ENCODE measurements at places on chromosomes 4 and X.

DNA sequence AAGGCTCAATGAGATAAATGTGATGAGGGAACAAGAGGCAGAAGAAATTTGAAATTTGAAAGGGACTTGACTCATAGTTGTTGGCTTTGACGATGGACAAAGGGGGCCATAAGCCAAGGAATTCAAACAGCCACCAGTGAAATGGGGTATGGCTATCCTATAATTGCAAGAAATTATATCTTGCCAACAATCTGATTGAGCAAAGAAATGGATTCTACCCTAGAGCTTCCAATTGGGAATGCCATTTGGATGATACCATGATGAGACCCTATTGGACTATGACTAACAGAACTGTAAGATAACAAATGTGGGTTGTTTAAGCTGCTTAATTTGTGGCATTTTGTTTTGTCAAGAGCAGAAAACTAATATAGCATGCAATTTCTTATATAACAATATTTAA, 270.1 kb upstream of the ARSJ start:
- no peak for DNase-seq

- DNase-seq, result no peak
Observed at GRCh38 chrX:140065961-140066662, 100.8 kb upstream of the CXorf66 start.

- DNase-seq, result no peak
Observed at GRCh38 chr4:754221-755120, 48.8 kb downstream of the PCGF3 start.

DNA sequence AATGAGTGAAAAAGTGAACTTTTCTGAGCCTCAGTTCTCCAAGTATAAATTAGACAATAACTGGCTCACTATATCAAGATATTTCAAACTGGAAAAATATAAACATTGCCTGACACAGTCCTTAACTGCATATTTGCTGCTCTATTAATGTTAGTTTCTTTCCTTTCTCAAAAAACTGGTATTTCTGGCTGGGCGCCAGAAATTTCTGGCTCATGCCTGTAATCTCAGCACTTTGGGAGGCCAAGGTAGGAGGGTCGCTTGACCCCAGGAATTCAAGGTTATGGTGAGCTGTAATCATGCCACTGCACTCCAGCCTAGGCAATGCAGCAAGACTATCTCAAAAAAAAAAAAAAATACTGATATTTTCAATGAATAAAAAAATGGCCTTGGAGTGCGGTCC, 227.0 kb downstream of the MAGEB17 start:
- no peak for DNase-seq

DNA sequence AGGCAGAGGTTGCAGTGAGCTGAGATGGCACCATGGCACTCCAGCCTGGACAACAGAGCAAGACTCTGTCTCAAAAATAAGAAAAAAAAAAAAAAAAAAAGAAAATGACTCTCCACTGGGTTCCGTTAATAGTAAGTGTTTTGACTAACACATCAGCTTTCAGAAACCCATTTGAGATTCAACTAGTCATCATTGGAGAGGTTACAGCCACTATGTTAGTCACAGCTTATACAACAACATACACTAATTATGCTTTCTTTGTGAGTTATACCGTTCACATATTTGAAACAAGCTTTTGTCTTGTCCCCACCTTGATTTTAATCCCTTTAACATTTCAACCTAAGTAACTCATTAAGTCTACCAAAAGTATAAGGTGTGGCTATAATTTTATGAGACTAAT, 48.2 kb downstream of the HADH start:
- DNase-seq, result no peak

- no peak for DNase-seq
Observed at GRCh38 chr4:25993395-25994185, 79.6 kb downstream of the SMIM20 start.

DNA sequence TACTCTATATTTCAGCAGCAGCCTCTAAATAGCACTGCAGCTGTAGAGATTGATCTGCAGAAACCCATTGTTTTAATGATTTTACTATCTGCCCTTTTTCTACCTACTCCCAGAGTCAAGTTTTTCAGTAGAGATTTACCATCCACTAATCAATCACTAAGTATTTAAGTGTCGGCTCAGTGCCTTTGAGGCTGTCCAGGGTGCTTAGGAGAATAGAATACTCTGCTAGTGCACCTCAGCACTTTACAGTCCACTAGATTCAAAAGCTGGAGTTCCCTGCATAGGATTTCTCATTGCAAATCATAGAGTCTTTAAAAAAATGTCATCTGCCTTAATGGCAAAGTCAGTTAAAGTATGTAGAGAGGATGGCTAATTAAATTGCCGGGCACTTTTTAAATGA, 29.6 kb upstream of the ANAPC4 start:
- DNase-seq, result no peak

DNA sequence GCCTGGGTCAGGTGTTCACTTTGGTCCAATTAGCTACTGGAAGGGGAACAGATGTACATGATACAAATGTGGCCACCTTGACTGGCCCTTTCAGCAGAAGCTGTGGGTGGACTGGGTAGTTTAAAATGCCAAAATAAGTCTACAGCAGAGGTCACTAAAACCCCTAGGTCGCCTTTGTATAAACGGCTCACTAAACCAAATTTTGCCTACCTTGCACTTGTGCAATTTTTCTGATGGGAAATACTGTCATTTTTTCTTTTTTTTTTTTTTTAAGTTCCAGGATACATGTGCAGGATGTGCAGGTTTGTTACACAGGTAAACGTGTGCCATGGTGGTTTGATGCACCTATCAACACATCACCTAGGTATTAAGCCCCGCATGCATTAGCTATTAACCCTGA, 109.8 kb downstream of the EGF start:
- DNase-seq, result no peak

DNA sequence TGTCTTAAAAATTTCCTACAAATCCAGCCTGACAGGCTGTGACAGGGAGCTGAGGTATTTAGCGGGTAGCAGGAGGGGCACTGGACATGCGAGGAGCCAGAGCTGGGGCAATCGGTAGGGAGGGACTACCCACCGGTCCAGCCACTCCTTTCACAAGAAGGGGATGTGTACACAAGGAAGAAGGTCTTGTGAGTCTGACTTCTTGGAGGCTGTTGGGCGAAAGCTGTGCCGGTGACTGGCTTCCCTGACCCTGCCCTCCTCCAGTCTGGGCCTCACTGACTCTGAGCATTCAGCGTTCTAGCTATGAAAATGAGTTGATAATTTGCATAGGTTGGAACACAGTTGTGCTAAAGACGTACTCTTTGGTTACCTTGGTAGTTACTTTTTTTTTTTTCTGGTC, 12.7 kb upstream of the CXCL8 start:
- DNase-seq, result no peak

- DNase-seq, result no peak
Observed at GRCh38 chr4:72073816-72074215, 42.0 kb downstream of the NPFFR2 start.

DNA sequence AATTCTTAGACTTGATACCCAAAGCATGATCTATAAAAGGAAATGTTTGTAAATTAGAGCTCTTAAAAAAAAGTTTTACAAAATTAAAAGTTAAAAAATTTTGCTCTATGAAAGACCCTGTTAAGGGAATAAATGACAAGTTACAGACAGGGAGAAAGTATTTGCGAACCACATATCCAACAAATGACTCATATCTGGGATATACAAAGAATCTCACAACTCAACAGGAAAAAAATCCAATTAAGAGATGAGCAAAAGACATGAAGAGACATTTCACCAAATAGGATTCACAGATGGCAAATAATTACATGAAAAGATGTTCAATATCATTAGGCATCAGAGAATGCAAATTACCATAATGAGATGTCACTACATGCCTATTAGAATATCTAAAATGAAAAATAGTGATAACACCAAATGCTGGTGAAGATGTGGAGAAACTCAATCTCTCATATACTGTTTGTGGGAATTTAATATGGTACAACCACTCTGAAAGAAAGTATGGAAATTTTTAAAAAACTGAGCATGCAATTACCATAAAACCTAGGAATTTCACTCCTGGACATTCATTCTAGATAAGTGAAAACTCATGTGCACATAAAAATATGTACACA, 100.8 kb upstream of the EOLA2 start:
- DNase-seq, result no peak

DNA sequence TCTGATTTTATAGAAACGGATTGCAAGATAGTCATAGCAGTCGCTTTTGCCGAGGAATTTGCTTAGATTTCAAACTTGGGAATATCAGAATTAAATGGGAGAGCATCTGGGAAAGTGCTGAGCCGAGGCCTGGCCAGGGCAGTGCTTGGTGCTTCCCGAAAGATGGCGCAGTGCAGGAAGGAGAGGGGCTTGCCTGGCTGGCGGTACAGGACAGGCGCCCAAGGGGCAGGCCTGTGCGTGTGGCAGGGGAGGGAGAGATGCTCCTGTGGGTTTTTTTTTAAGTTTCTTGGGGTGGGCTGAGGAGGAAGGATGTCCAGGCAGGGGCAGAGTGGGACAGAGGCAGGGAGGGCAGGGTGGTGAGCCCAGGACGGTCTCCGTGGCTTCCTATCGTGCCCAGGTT, 241.1 kb downstream of the AFAP1 start:
- DNase-seq, result peak; percentile 8

DNA sequence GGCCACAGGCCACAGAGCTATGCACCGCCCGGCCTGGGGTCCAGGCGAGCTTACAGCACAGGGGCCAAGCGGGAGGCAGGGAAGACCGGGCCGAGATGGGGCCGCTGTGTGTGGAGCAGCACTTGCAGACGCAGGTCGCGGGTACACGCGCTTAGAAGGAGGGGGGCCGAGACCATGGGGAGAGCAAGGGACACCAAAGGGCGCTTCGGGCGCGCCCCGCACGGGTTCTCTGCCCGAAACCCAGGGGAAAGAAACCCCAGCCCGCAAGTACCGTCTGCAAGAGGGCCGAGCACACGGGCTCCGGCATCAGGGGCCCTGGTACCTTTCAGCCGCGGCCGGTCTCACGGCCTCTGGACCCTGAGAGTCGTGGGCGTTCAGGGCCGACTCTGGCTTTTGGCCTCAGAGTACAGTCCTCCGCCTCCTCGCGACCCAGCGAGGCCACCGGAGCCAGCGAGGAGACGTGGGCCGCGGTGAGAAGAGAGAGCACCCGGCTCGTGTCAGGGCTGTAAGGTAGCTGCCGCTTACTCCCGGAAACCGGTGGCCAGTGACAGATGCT, 342 bp downstream of the EOLA2 start:
- no peak for DNase-seq

DNA sequence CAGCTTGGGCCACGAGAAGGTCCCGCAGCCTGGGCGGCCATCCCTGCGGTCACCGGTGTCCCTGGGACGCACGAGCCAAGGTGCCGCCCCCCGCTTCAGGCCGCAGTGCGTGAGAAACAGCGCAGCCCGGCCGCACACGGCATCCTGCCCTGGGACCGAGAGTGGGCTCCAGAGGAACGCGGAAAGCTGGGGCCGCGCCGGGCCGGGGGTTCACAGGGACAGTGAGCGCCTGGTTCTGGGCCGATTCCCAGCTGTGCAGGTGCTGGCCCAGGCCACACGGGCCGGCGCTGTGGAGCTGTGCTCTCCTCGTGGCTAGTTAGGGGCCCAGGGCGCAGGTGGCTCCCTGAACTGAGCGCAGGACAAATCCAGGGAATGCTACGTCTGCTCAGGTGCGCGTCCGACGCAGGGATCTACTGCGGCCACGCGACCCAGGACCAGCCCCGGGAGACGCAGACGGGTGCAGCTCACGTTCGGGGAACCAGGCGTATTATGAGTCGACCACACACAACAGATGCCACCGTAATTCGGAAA, 25.8 kb upstream of the GTPBP6 start:
- no peak for DNase-seq

- DNase-seq, result no peak
Observed at GRCh38 chr4:1241466-1241935, 7.4 kb downstream of the CTBP1 start.

DNA sequence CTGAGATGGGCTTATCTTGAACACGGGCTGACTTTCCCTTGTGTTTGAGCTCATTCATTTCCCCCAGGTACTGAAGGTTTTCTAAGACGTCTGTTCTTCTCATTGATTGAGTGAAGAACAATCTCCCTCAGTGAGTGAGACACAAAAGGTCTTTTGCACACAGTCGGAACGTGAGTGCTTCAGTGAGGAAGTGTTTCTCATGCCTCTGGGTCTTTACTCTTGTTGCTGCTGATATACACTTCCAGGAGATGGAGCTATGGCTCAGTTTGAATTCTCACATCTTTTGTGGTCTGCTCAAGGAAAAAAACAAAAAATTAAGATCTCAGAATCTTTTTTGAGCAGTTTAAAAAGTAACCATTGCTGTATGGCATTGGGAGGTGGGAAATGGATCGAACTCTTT, 981.9 kb upstream of the TENM3 start:
- DNase-seq, result no peak

GRCh38 chr4:173782660-173783059, 252.6 kb upstream of the HAND2 start:
- no peak for DNase-seq

GRCh38 chr4:160795216-160795615, 1368.6 kb downstream of the FSTL5 start:
- no peak for DNase-seq

- DNase-seq, result no peak
Observed at GRCh38 chr4:84501721-84502267, 2.7 kb upstream of the NKX6-1 start.

DNA sequence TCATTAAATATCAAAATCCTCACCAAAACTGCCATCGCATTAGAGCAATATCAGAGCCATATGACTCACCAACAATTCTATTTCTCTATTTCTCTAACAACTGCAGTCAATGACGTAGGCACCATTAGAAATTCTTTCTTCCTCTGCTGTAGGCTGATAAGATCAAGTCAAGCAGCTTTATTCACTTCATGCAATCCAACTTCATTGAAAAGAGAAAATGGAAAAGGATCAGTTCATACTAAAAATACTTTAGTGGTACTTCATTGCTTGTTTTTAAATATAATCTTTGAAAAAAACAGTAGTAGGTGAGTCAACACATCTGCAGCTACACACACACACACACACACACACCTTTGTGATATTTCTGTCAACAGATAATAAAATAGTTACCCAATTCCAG, 345.3 kb upstream of the TENM3 start:
- no peak for DNase-seq

GRCh38 chr4:120209706-120210105, 143.1 kb upstream of the MAD2L1 start:
- DNase-seq, result no peak

GRCh38 chrX:85109235-85109634, 105.6 kb downstream of the APOOL start:
- no peak for DNase-seq

GRCh38 chrX:33725535-33726210, 406.4 kb downstream of the FAM47A start:
- no peak for DNase-seq

GRCh38 chr4:176406736-176407135, 87.0 kb downstream of the SPCS3 start:
- no peak for DNase-seq

DNA sequence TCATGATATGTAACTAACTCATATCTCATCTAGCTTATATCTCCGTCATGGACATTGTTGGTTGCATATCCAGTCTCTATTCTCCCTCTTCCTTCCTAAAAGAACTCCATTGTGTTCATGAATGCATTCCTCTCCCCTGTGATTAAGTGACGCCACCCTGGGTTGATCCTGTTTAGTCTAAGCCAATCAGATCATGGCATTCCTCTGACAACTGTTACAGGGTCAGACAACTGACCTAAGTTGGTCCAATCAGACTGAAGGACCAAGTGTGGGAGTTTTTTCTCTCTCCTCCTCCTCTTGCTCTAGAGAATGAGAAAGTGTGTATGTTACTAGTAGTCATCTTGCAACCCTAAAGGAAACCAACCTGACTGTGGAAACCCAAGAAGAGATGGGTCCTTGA, 3.6 kb downstream of the APOO start:
- DNase-seq, result no peak

- no peak for DNase-seq
Observed at GRCh38 chr4:112253382-112254000, 21.9 kb downstream of the AP1AR start.
